ENCODE measurements at places on chromosomes 1 and 21.

- no peak for DNase-seq
Measured at GRCh38 chr1:54551891-54552290, 3.9 kb downstream of the ACOT11 start.

DNA sequence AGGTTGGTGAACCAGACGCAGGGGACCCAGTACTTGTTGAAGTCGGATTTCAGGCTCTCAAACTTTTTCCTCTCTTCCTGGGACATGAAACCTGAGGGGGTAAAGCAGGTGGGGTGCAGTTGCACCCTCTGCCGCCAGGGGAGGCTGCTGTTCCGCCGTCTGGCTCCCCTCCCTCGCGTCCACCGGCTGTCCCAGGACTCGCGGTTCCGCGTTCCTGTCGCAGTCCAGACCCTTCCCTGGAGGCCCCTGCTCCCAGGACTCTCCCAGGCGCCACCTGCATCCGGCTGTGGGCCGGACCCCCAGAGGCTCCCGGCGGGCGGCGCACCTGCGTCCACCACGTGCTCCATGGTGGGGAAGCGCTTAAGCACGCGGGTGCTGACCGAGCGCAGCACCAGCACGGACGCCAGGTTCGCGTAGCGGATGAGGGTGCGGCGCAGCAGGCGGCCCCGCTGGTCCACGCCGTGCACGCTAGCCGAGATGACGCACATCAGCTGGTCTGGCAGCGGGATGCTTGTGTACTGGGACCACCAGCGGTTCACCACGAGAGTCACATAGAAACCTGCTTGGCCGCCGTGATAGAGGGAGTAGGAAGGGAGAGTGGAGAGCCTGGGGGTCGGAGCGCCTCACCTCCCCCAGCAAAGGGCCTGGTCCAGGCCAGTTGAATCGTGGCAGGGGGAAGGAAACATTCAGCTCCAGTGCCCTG, 1.7 kb downstream of the BEST4 start:
- peak; percentile 70 for DNase-seq

- no peak for DNase-seq
Measured at GRCh38 chr1:2061065-2061778, 11.0 kb downstream of the PRKCZ start.

DNA sequence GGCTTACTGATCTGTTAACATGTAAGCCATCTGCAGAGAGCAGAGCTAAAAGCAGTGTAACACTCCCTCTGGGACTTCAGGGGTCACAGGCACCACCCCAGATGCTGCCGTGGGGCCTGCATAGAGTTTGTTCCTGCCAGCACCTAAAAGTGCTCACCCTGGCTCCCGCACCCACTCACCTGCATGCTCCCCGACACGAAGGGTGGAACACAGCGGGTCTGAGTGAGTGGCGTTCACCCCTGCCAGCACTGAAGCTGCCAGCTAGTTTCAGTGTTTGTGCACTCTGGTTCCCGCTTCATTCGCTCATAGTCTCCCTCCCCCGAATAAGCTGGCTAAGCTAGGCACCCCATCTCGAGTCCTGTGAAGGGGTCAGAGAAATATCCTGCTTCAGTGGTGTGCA, 1681.0 kb downstream of the NCAM2 start:
- DNase-seq, result no peak

DNA sequence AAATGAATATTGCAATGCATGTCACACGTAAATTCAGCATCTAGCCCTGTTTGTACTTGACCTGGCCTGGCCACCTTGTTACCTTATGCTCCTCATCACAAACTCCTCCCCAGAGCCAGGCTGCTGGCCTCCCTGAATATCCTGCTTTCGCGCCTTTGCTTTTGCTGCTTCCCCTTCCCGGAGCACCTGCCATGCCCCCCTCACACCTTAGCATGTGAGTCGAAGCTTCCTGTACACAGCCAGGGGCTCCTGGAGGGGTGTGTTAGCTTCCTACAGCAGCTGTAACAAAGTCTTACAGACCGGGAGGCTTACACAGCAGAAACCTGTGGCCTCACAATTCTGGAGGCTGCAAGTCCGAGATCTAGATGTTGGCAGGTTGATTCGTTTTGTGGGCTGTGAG, 60.1 kb downstream of the TLR5 start:
- no peak for DNase-seq

GRCh38 chr1:36207339-36207738, 16.9 kb upstream of the THRAP3 start:
- DNase-seq, result no peak

DNA sequence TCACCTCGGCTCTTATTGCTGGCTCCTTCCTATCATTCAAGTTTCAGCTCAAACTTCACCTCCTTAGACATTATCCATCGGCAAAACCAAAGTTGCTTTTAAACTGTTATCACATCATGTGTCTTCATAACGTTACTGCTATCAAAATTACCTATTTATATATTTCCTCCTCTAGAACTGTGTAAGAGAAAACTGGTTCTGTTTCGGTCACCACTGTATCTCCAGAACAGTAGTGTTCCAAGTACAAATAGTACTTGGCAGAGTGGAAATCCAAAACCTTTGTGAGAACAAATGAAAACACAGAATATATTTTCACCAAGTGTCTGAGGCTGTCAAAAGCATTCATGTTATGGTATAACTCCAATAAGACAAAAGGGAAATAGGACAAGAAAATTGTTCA, 9.1 kb downstream of the ZRANB2 start:
- no peak for DNase-seq

DNA sequence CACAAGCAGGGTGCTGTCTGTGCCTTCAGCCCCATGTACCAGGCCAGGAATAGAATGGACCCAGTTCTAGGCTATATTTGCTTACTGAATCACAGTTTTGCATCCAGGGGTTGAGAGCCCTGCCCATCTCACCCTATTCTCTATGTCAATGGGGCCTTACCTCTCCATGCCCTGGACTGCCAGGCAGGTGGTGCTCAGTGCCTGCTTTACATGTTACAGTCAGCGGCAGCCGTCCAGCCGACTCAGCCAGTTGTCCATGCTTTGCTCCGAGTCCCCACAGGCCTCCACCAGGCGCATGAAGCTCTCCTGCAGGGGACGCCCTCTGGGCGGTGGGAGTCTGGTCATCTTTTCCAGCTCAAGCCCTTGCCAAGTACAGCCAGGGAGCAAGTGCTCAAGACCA, 12.2 kb upstream of the FAM167B start:
- no peak for DNase-seq

GRCh38 chr1:50633465-50633864, 210.2 kb upstream of the DMRTA2 start:
- no peak for DNase-seq

GRCh38 chr1:94324178-94324544, 86.8 kb upstream of the ARHGAP29 start:
- DNase-seq, result no peak

DNA sequence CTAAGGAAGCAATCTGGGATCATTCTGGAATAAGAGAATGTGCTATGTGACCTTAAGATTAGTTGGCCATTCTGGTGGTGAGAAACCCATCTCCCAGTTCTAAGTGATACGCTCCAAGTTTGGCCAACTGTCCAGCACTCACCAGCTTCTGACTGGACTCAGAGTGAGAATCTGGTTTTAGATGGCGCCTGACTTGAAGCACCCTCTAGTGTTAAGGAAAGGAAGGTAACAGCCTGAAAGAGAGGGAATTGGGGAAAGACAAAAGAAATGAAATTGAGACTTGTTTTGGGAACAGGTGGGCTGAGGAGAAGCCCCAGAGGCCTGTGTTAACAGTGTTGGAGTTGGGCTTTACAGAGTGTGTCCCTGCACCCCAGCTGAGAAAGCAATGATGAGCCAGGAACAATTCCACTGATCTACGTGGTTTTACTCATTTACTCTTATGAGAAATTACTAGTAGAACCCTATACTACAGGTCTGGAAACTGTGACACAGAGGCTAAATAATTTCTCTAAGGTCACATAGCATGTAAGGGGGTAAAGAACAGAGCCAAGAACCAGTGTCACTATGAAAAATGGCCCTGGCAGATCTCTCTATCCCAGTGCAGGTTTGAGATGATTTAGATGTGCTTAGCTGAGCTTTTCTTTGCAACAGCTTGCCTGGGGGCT, 9.3 kb upstream of the FCAMR start:
- peak; percentile 6 for DNase-seq

GRCh38 chr1:195686764-195687163, 921.5 kb downstream of the KCNT2 start:
- no peak for DNase-seq

- DNase-seq, result no peak
Measured at GRCh38 chr21:34129039-34129891, 55.9 kb downstream of the MRPS6 start.

DNA sequence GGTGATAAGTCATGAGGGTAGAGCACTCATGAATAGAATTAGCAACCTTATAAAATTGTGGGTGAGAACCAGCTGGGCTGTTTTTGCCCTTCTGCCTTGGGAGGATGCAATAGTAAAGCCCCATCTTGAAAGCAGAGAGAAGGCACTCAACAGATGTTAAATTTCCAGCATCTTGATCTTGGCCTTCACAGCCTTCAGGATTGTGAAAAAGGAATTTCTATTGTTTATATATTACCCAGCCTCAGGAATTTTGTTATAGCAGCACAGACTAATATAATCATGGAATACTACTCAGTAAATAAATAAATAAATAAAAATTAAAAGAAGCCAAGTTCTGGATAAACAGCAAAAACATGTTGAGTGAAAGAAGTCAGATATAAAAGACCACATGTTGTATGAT, 175.2 kb downstream of the KCNT2 start:
- DNase-seq, result no peak

DNA sequence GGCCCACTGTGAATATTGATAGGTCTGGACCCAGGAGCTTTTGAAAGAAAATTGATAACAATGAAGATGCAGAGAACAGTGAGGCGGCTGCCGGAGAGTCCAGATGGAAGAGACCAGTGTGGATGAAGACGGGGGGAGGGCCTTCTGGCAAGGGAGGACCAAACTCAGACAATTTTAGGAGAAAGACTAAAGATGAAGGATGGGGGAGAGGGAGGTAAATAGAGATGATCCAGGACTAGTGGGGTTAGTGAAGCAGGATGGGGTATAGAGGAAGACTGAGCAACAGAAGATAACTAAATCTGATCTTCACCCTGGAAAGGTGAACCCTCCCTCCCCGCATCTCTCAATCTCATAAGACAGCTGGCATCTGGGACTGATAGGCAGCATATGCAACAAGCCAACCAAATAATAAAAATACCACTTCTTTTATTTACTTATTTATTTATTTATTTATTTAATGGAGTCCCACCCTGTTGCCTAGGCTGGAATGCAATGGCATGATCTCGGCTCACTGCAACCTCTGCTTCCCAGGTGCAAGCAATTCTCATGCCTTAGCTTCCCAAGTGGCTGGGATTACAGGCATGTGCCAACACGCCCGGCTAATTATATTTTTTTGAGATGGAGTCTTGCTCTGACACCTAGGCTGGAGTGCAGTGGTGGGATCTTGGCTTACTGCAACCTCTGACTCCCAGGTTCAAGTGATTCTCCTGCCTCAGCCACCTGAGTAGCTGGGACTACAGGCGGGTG, 10.5 kb downstream of the EIF3I start:
- no peak for DNase-seq

- DNase-seq, result no peak
Measured at GRCh38 chr1:220684890-220685289, 5.3 kb upstream of the C1orf115 start.

GRCh38 chr21:41548781-41549180, 40.8 kb upstream of the TMPRSS2 start:
- no peak for DNase-seq

GRCh38 chr1:3028531-3029282, 7.4 kb downstream of the ACTRT2 start:
- no peak for DNase-seq

GRCh38 chr1:216237927-216238542, 185.2 kb downstream of the USH2A start:
- DNase-seq, result no peak

GRCh38 chr1:152084853-152085252, 4.0 kb downstream of the TCHHL1 start:
- no peak for DNase-seq

GRCh38 chr1:54485416-54485815, 62.6 kb upstream of the ACOT11 start:
- DNase-seq, result no peak

DNA sequence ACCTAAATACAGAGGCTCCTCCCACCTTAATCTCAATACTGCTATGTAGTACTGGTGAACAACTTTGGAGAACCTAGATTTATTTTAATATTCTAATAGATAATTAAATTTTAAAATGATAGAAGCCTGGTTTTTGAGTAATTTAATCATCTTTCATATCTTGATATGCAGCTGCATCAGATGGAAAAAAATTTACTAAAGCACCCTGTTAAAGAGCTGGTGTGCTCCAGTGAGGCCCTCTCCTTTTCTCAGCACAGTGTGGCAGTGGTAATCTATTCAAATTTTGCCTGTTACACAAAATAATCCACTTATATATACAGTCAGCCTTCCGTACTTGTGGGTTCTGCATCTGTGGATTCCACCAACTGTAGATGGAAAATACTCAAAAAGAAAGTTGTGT, 82.8 kb downstream of the LRRC8C start:
- DNase-seq, result no peak

- DNase-seq, result no peak
Measured at GRCh38 chr21:28068455-28069358, 924.0 kb downstream of the LTN1 start.

DNA sequence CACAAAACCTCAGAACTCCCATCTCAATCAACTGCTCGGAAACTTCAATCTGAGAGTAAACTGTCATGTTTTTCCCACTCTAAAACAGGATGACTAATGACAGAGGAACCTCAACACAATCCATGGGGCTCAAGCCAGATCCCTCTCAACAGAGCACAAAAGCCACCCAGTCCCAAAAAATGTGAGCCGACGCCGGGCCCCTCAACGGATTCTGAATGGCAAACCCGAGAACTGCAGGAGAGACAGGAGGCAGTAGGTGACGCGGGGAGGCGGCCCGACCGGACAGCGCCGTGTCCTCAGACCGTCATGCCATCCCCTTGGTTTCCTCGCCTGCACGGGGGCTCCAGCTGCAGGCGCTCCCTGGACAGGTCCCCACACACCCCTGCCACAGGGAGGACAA, 53.4 kb downstream of the SSBP3 start:
- no peak for DNase-seq

DNA sequence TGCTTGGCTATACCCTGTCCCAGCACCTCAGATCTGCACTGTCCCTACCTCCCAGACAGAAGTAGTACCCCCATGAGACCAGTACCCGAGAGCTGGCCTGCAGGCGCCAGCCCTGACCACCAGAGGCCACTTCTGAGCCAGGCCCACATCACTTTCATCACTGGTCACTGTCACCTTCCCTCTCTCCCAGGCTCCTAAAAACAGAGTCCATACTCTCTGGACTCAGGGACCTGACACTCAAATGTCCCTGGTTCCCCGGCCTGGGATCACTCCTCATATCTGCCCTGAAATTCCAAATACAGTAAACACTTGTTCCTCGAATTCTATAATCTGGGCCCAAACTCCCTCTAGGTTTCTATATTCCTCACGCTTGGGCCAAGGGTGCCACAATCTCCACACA, 18.7 kb downstream of the TMEM53 start:
- peak; percentile 41 for DNase-seq

GRCh38 chr1:177969109-177969508, 749 bp downstream of the SEC16B start:
- no peak for DNase-seq

DNA sequence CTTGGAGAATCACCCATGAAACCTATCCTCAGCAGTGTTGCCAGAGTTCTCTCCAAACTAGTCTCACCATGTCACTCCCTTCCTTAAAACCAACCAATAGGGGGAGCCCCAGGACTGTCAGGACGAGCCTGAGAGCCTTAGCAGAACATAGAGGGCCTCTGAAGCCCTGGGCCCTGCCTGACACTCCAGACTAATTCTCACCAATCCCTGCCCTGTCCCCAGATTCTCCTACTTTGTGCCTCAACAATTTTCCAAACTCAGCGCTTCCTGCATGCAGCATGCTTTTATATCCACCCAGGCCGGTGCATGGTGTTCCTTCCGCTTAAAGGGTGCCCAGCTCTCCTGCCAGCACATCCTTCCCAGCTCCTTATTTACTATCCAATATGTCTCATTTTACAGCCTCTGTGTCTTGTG, 42.7 kb downstream of the HSD3B1 start:
- DNase-seq, result peak; percentile 69

All from CD14-positive monocyte (primary cell).